Diencephalon (tissue), 1 donor: ENCODE measurements at places on chromosomes 6 and 20. TPM values are rescaled to one million over a fixed set of nuclear protein-coding genes. Genes with fewer than 3 reads are reported as not detected.

Gene MAP7
- total RNA-seq = 6.9 TPM

Gene PAX1
- not detected for total RNA-seq

Gene NCOA6
- 39.2 TPM for total RNA-seq

Gene TBCC
- total RNA-seq = 45.9 TPM

Gene NFATC2
- total RNA-seq = 0.69 TPM

Gene BHLHE23
- not detected for total RNA-seq

Gene ADISSP
- total RNA-seq = 17.3 TPM

Gene C4A
- 45.9 TPM for total RNA-seq

Gene RNF217
- 25.1 TPM for total RNA-seq

Gene TCFL5
- total RNA-seq = 10.6 TPM

Gene MCCD1
- total RNA-seq = not detected

Gene ZNF335
- 15.5 TPM for total RNA-seq

Gene TBXT
- not detected for total RNA-seq

Gene AFDN
- 194 TPM for total RNA-seq

Gene HDDC2
- 54.2 TPM for total RNA-seq

Gene UNC5CL
- 0.23 TPM for total RNA-seq

Gene DSP
- total RNA-seq = 6.2 TPM

Gene DUSP15
- total RNA-seq = 12.5 TPM

Gene TBC1D32
- total RNA-seq = 46.6 TPM

Gene KIF3B
- total RNA-seq = 109 TPM

Gene BEND6
- total RNA-seq = 47.3 TPM

Gene KIF6
- total RNA-seq = 6.7 TPM

Gene GINS1
- 14.1 TPM for total RNA-seq

Gene GPR6
- total RNA-seq = 12.2 TPM

Gene IPCEF1
- 13.6 TPM for total RNA-seq

Gene MATN4
- total RNA-seq = 4.8 TPM

Gene PNLDC1
- total RNA-seq = 0.23 TPM

Gene HLA-DPB1
- 8.3 TPM for total RNA-seq

Gene DEFB132
- not detected for total RNA-seq

Gene CLPSL1
- total RNA-seq = not detected

Gene PROKR2
- 4.8 TPM for total RNA-seq

Gene EDN1
- total RNA-seq = 4.6 TPM

Gene CSTF1
- 27.2 TPM for total RNA-seq

Gene PAQR8
- 27.9 TPM for total RNA-seq

Gene FKBP1C
- total RNA-seq = 0.69 TPM

Gene SLC44A4
- not detected for total RNA-seq

Gene DDAH2
- total RNA-seq = 86.3 TPM
